ENCODE measurements at places on chromosomes 3 and 15.
A peak's percentile ranks its signal among the peaks of the same experiment; 100 is the strongest.

DNA sequence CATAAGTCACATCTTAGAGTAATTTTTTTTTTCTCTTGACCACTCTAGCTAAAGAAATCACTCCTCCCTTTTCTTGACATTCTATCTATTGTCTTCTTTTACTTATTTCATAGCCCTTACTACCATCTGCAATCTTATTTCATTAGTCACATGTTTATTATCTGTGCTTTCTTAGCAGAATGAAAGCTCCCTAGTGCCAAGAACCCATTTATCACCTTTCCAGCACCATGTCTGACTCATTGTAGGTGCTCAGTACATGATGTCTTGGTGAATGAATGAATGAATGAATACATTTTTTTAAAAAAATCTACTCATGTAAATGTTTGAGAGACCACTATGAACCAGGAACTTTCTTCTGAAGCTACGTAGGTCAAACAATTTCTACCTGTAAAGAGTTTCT is 157.2 kb downstream of the CADPS start:
- no peak for DNase-seq

DNA sequence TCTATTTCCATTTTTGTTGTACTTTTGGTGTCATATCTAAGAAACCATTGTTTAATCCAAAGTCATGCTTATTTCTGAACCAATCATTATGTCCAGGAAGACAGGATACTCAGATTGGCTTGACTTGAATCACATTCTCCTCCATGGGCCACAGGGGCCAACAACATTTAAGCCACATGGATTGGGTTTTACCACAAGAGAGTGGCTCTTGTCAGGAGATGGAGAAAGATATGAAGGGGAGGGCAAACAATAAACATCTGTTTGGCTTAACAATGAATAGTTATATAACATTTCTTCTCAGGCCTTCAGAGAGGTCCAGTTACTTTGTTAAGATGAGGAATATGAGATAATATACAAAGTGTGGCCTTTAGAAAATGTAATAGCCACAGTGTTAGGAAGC is 44.6 kb downstream of the GXYLT2 start:
- DNase-seq: no peak

- DNase-seq: peak; percentile 81
Measured at GRCh38 chr3:188152660-188153436, 1.1 kb upstream of the LPP start.

GRCh38 chr15:93932164-93932776 is 299.1 kb upstream of the MCTP2 start:
- DNase-seq: no peak

GRCh38 chr3:42101481-42101880 is 10.3 kb downstream of the TRAK1 start:
- peak; percentile 10 for DNase-seq

DNA sequence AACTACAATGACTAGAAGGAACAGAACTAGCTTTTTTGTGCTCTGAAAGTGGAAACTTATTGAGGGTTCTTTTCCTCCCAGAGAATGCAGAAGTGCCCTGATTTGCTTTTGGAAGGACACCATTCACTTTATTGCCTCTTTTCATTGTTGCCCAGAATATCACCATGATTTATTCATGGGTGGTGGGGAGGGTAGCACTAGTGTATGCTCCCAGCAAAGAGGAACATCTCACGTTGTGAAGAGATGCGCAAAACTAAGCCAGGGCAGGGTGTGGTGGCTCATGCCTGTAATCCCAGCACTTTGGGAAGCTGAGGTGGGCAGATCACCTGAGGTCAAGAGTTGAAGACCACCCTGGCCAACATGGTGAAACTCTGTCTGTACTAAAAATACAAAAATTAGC is 31.4 kb downstream of the FLNB start:
- no peak for DNase-seq

DNA sequence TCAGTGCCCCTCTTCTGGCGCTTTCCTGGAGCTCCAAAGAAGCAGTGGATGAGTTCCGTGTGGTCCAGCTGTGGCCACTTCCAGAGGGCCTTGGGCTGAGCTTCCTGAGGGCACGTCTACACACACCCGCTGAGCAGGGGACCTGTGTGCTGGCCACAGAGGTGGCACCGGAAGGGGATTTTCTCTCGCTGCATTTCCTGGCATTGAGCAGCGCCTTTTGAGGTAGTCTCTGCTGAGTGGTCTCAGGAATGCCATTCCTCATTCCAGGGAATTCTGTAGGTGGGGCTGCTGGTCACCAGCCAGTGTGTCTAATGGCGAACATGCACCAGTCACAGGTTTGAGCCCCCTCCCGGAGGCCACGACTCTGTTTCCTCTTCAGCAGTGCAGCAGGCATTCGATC is 48.1 kb downstream of the AMOTL2 start:
- DNase-seq: no peak

DNA sequence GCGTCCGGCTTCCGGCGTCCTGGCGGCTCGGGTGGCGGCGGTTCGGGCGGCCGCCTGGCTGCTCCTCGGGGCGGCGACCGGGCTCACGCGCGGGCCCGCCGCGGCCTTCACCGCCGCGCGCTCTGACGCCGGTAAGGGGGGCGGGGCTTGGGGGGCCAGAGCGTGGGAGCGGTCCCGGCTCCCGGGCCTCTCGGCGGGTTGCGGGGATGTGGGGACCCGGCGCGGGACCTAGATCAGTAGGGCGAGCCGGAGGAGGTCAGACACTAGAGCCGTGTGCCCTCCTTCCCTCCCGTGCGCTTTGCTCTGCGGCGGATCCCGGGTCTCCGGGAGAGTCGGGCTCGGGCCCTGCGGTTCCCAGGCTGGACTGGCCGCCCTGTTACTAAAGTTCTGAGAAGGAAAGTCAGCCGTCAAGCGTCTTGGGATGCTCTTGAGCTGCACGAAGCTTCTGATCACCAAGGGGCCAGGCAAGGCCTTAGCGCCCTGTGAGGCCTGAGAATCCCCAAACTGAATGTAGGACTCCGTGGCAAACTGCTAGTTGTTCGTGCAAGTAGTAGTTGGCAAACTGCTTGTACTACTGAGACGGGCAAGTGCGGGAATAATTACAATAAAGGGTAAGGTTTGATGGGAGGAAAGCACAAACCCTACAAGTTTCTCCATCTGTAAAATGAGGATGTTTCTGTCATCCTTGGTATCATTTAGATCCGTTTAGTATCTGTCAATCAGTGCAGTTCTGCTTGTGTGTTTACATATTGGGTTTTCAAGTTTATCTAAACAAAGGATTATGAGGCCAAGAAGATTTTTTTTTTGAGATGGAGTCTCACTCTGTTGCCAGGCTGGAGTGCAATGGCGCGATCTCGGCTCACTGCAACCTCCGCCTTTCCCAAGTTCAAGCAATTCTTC is 587 bp downstream of the PIGX start:
- DNase-seq: no peak

DNA sequence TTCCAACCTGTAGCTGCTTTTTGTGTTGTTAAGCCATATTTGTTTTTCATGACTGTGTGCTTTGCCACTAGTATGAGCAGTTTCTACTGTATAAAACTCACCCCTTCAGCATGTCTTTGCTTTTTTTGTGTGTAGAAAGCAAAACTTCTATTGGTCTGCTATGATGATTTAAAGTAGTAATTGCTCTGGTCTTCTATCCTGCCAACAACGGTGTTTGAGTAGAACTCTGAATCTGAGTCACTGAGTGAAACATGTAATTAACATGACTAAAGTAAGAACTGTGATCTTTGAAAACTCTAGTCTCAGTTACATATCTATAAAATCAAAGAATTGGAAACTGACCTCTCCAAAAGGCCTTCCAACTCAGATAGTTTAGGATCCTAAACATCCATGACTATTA is 133.6 kb downstream of the TPRG1 start:
- DNase-seq: no peak

GRCh38 chr3:15535732-15536131 is 14.2 kb upstream of the COLQ start:
- peak; percentile 31 for DNase-seq

DNA sequence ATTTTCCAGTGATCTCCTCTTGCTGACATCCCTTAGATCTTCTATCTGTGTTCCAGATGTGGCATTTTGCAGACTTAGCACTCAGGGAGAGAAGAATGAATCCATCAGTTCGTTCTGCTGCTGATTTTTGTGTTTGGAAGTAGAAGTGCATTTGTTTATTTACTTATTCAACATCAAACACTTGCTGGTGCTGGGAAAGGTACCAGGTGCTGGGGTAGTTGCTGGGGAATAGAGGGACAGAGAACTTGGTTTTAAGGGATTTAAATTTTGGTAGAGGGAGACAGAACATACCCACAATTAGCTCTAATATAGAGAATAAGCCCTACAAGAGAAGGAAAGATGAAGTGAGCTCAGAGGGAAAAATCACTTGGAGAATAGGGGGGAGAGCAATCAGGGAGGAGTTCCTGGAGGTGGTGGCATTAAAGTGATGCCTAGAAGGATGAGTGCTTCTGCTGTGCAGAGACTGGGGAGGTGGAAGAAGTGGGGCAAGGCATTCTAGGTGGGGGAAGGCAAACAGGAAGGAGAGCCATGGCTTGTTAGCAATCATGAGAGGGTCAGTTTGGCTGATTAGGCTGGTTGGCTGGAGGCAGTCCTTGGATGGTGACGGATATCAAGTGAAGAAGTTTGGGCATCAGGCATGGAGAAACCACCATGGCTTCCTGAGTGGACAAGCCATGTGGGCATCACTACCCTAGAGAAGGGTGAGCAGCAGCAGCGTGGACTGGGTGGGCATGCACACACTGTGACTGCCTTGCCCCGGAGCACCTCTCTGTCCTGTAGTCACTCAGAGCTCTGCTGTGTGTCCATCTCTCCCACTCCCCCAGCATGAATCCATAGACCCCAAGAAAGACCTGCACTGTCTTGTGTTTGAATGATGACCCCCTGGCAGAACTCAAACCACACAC is 197.3 kb downstream of the OPA1 start:
- no peak for DNase-seq

- no peak for DNase-seq
Measured at GRCh38 chr3:155342344-155342743, 48.9 kb upstream of the STRIT1 start.

Measured in trophoblast cell (in vitro differentiated cells and primary cell).